DMS153 (cell line): ENCODE measurements at places on chromosomes 11 and 22.

DNA sequence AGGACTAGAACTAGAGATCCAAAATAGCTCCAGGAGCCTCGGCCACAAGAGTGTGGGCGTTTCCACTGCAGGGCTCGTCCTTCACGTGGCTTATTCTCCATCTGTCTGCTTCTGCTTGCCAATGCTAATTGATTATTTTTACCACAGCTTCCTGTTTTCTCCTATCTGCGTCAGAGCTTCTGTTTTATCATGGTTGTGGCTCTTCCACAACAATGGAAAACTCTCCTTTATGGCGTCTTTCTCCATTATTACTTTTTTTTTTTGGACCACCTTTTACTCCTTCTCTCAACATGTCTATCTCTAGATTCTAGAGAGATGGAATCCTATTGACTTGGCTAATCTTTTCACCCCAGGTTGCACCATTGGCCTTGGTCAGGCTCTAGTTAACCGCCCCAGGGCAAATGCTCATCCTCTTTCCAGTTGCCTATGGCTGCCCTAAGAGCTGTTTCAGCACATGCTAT is 25.9 kb downstream of the CAT start:
- DNase-seq: no peak

DNA sequence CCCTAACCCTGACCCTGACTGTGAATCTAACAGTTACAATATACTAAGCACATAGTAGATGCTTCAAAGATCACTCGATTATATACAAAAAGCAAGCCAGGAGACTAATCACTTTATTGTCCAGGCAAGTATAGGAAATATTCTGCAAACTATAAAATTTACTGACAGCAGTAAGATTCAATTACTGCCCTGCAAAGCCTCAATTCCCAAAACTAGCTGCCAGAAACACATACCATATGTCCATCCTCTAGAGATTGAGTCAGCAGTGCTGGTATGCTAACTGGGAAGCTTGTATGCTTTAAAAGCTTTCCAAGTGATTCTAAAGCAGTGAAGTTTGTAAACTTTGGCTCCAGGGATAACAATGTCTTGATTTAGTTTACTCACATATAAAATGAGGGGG is 26.1 kb downstream of the CSTF3 start:
- no peak for DNase-seq

DNA sequence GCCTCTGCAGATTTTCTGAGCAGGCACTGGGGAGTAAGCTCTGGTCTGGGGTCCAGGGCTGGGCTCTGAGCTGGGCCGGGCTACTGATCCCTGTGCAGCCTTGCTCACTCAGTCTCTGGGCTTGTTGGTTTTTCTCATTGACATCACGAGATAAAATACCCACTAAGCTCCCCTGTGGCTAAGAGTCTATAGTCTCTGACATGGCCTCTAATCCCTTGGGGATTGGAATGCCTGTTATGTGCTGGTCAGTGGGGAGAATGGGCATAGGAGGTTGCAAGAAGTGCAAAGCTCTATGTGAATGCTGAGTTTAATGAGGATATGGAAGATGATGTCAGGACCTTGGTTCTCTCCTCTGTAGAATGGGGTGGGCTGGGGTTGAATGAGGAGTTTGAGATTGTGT is 23.3 kb downstream of the ELF5 start:
- DNase-seq: no peak

- DNase-seq: no peak
Observed at GRCh38 chr11:106684944-106685343, 333.3 kb downstream of the GUCY1A2 start.

DNA sequence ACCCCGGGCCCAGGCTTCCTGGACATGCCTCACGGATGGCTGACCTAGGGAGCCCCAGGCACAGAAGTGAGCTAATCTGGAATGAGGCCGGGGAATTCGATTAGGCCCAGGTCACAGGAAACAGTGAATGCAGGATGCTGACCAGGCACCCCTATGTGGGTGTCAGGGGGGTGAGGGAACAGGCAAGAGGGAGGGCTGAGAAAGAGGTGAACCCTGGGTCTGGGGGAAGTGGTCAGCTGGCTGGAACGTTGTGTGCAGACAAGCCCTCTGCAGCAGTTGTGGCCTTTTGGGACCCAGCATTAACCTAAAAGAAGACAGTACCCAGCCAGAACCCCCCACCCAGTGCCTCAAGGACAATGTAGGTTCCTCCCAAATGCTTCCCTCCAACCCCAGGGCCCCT is 8.1 kb downstream of the SERHL2 start:
- DNase-seq: no peak

DNA sequence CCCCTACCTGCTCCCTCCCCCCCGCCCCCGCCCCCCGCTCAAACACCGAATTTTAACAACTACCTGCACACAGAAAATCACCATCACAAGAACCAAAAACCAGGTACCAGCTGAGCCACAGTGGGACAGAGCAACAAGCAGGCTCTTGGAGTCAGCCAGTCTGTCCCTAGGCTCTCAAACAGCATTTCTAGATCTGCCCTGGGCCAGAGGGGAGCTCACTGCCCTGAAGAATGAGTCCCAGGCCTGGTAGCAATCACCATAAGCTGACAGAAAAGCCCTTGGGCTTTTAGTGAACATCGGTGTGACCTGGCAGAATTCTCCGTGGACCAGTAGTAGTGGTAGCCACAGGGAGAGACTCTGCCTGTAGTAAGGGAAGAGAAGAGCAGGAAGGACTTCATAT is 58.3 kb downstream of the C11orf87 start:
- no peak for DNase-seq

DNA sequence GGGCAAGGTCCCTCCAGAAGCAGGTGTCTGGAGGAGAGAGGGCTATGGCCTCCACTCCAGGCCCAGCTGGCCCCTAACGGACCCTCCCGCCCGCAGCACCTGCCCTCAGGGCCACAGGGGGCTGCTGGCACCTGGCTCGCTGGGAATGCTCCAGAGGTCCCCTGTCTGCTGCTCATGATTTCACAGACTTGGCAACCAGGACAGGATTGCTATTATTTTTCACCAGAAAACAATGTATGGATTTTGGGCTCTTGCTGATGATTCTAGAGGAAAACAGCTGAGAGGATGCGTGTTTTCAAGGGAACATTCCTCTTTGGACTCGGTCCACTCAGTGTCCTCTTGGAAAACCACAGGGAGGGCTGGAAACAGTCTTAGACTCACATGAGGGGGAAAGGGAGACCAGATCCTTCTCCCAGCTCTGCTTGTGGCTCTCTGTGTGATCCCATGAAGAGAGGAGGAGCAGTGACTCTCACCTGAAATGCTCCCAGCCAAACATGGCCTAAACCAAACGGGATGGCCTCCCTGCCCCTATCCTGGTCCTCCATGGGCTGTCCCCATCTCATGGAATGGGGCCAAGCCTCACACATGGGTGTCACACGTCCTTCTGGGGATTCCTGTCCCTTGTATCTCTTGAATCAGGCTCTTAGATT is 15.8 kb downstream of the MYEOV start:
- no peak for DNase-seq

GRCh38 chr11:61507962-61508861 is at the start of gene LRRC10B:
Gene LRRC10B (plus strand): TSS chr11:61508749. CDS start chr11:61508999, 250 bp downstream.
- peak; percentile 33 for DNase-seq

DNA sequence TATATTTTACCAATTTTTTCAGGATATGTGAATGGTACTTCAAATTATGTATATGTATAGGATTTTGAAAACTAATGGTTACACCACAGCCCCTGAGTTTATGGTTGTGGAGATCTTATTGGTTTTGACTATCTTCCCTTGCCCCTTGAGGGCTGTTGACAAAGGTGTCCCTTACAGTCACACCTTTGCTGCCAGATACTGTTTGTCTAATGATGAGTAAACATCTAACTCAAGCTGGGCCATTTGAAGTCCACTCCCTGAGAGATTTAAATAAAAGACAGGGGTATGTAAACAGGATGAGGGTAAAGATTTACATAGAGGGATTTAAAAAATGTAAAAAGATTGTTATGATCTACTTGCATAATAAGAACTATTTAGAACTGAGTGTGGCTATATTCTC is 38.9 kb upstream of the LUZP2 start:
- DNase-seq: no peak

DNA sequence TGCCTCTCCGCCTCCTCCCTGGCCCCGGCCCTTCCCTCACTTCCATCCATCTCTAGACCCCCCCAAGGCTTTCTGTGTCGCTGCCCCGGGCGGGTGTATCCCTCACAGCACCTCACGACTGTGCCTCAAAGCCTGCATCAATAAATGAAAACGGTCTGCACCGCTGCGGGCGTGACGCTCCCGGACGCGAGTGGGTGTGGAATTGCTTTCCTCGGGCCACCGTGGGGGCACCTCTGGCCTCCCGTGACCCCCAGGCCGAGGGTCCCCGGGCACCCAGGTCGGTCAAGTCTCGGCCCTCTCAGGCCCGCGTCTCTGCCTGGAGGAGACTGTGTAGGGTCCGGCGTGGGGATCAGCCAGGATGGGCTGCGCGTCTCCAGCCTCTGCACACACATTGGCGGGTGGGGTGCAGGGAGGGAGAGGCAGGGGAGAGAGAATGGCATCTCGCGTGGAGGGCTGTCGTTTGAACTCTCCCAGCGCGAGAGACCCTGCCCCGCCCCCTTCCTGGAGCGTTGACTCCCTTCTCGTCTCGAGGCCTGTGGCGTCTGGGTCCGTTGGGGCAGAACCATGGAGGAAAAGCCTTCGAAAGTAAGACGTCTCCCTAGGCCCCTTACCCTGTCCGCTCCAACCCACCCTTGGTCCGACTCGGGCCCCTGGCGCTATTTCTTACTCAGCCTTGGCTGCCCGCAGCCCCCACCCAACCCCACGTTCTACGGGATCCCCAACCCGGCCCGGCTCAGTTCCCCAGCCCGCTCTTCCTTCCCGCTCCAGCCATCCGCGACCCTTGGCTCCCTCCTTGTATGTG is at the start of gene CATSPERZ:
CATSPERZ (plus strand) TSS at position 512 of the 802 bp plus-strand sequence; CDS start at position 565, 53 bp downstream.
- DNase-seq: no peak

DNA sequence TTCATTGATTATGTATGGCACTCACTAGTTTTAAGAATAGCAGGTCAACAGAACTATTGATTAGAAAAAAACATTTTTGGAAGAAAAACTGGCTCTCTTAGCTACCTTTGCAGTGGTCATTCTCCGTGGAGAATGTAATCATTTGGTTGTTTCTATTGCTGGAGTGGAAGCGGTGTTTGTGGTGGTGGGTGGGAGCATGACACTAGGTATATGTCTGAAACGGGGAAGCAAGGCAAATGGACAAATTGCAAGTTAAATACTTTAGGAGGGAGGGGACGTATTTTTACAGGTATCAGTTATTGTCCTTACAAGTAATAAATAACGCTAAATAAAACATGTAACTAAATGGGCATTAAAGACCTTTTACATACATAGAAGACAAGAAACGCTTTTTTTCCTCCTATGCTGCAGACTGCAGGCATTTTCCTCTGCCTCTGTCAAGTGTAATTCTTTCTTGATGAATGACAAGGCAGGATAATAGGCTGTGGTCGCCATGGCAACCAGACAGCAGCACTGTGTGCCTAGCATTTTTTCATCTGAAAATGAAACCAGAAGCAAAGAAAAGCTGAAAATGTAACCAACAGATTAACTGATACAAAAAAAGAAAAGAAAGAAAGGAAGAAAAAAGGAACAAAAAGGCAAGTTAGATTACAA is 46.2 kb downstream of the BLID start:
- peak; percentile 8 for DNase-seq

DNA sequence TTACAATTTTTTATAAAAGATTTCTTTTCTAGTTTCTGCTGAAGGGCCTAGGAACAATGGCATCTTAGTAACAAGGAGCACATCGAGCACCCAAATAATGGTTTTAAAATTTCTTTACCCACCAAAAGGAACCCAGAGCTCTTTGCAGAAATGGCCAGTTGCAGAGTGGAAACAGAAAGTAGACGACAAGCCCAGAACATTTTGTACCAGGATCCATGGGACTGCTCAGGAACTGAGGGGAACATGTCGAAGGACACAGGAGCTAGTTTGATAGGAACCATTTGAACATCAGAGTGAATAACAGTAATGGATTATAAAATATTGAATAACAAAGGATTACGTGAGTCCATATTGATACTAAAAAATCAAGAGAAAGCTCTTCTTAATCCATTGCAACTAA is 17.3 kb downstream of the PANX1 start:
- DNase-seq: no peak

GRCh38 chr11:114551060-114551459 is 8.6 kb downstream of the NXPE1 start:
- no peak for DNase-seq

GRCh38 chr11:35970445-35970844 is 26.6 kb downstream of the LDLRAD3 start:
- DNase-seq: no peak

GRCh38 chr11:67418476-67419281 is 3.2 kb downstream of the CARNS1 start:
- no peak for DNase-seq

- DNase-seq: peak; percentile 20
Observed at GRCh38 chr11:21121991-21122390, 452.6 kb downstream of the NELL1 start.

GRCh38 chr11:16924826-16925560 is 89.2 kb downstream of the PLEKHA7 start:
- no peak for DNase-seq

DNA sequence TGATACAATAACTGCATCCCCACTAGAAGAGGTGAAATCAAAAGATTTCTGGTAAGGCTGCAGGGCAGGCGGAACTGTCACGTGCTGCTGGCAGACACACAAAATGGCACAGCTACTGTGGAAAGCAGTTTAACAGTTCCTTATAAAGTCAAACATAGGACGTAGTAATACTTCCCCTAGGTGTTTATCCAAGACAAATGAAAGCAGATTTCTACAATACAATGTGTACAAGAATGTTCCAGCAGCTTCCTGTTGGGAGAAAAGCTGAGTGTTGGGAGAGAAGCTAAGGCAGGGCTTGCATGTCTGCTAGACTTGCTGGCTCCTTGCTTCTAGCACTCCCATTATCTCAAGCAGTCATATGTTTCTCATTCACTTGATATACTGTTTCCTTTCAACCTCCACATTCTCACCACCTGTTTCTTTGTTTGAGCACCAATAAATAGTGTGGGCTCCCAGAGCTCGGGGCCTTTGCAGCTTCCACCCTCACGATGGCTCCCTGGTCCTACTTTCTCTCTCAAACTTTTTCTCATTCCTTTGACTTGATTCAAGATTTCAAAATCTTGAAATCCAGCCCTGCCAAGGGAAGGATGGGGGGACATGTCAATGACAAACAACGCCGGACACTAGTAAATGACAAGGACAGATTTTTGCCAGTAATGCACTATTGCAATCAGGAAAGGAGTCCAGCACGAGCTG is 21.2 kb upstream of the IL17RA start:
- peak; percentile 25 for DNase-seq

- DNase-seq: no peak
Observed at GRCh38 chr11:41175304-41175972, 284.0 kb downstream of the LRRC4C start.

GRCh38 chr11:26227301-26227746 is 104.6 kb upstream of the ANO3 start:
- no peak for DNase-seq

- no peak for DNase-seq
Observed at GRCh38 chr11:2864901-2865300, 20.7 kb downstream of the CDKN1C start.
